EH (cell line): ENCODE measurements at places on chromosomes 5 and 9.
A peak's percentile ranks its signal among the peaks of the same experiment; 100 is the strongest.

DNA sequence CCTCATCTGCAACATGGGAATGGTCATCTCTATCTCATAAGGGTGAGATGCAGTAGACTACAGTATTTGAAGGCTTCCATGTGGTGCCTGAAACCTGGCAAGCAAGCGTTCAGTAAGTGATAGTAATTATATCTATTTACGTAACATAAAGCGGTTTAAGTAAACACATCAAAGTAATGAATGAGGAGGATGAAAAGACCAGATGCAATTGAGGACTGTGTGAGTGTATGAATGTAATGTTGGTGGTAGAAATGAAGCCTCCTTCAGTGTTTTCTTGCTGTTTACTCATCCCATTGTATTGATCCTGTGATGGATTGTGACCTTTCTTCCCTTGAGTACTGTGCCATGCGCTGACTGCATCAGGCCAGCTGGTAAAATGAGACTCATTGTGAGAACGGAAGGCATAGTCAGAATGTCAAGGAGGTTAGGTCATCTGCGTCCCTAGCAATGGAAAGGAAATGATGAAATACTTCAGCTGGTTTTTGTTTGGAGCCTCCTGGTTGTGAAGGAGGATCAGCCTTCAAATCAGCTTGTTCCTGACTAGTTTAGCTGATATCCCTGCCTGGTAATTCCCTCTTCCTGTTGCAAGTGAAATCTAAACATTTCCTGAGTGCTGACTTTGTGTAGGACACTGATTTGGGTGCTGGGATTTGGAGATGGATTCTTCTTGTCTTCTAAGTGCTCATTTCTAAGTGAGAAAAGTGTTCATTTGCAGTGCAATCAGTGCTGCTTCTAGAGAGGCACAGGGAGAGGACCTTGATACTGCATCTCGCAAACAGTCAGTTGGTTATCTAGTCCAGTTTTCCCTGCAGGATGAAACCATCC, 35.6 kb downstream of the TNFSF8 start:
- DNase-seq = peak; percentile 97

DNA sequence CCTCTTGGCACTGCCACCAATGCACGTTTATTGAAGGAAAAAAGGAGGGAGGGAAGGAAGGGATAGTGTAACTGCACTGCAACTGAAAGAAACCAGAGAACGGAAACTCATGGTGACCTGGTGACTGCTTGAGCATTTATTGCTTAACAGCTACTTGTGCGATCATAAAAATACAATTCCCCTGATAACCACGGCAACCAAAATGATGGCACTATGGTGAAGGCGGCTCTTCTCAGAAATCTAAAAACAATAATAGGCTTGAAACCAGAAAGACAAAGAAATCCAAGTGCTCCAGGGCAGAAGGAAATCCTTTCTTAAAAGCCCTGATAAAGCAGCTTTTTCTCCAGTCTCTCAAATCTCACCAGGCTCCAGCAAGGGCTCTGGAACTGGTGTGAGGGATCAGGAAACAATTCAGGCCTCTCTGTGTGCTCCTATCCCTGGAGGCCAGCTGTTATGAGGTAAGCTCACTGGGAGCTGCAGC, 1.9 kb downstream of the FBXO10 start:
- DNase-seq = peak; percentile 61

- DNase-seq = no peak
Measured at GRCh38 chr9:125268394-125269013, 6.9 kb downstream of the GAPVD1 start.

DNA sequence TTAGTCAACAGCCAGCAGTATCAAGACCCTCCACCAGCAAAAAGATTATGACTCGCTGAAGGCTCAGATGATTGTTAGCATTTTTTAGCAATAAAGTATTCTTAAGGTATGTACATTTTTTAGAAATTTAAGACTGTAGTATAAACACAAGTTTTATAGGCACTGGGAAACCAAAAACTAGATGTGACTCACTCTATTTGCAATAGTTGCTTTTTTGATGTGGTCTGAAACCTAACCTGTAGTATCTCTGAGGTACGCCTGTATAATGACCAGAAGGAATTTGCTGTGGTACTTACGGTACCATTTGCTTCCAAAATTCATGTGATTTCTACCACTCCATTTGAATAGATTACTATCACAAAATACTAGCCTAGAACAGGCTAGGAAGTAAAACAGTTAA, 60.8 kb downstream of the WDR41 start:
- peak; percentile 75 for DNase-seq

DNA sequence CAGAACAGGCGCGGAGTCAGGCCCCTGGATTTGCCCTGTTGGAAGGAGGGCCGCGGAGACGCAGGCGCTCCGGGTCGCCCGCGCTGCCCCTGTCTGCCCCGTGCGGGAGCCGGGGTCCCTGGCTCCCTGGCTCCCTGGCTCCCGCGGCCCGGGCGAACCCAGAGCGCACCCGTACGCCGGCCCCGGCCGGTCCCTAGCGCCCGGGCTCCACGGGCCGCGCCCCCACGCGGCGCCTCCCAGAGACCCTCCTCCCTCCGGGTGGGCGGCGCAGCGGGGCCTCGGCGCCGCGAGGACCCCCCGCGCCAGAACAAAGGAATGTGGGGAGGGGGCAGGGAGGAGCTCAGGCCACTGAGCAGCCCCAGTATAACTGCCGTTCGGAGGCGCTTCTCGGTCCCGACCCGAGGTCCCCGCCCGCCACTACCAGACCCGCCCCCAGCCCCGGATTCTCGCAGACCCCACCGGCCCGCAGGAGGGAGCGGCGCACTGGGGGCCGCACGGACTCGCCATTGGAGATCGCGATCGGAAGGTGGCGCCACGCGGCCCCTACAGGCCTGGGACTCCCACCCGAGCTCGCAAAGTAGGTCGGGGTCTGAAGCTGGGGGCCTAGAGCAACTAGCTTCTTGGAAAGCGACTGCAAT, 2.4 kb downstream of the NFIL3 start:
- peak; percentile 43 for DNase-seq

DNA sequence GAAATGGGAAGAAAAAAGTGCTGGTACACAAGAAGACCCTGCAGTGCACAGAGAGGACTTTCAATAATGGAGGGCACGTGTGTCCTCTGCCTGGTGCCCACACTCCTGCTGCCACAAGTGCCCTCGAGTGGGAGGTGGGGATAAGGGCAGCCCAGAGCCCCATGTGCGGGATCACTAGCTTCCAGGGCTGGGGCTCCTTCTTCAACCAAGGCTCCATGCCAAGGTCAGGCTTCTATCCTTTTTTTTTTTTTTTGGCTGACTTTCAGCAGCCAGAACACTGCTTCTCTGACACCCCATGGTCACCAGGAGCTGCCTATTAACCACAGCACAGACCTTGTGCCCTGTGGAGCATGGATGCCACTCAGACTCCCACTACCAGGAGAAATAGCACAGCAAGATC, 7.5 kb downstream of the ACSL6 start:
- DNase-seq = no peak

DNA sequence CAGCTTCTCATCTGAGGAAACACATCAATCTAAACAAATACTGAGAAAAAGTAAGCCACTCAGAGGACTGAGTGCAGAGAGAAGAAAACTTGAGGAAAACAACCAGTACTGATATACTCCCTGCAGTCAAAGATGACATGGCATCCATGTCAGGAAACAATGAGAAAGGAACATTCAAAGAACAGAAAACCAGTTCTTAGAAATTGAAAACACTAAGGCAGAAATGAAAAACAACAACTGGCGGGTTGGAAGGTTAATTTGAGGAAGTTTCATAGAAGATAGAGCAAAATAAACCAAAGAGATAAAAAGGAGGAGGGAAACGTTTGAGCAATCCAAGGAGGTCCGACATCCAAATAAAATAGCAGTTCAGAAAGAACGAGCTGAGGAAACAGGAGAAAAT, 475.2 kb downstream of the HINT1 start:
- DNase-seq = no peak

GRCh38 chr5:72141440-72142355, 34.4 kb downstream of the MAP1B start:
- DNase-seq = peak; percentile 98

- DNase-seq = no peak
Measured at GRCh38 chr5:93588352-93589151, 5.5 kb downstream of the NR2F1 start.

GRCh38 chr9:117434566-117434965, 19.7 kb upstream of the ASTN2 start:
- DNase-seq = no peak

DNA sequence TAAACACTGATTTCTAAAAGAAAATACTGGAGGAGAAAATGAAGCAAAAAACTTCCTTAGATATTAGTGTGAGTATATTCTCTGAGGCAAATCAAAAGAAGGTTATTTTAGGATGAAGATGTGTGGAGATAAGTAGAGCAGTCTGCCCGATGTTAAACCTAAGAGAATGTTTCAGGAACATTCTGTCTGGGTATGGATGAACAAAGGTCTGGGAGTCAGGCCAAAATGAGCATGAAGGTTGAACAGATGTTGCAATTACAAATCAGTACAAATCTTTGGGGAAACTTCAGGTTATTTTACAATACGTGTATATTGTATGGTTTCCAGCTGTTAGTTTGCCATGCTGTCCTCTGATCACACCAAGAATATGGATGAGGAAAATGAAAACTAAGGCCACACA, 14.4 kb upstream of the CEP78 start:
- no peak for DNase-seq

GRCh38 chr9:95991326-95991725, 115.8 kb downstream of the ERCC6L2 start:
- no peak for DNase-seq

GRCh38 chr5:106656821-106657220, 1013.9 kb downstream of the EFNA5 start:
- no peak for DNase-seq

DNA sequence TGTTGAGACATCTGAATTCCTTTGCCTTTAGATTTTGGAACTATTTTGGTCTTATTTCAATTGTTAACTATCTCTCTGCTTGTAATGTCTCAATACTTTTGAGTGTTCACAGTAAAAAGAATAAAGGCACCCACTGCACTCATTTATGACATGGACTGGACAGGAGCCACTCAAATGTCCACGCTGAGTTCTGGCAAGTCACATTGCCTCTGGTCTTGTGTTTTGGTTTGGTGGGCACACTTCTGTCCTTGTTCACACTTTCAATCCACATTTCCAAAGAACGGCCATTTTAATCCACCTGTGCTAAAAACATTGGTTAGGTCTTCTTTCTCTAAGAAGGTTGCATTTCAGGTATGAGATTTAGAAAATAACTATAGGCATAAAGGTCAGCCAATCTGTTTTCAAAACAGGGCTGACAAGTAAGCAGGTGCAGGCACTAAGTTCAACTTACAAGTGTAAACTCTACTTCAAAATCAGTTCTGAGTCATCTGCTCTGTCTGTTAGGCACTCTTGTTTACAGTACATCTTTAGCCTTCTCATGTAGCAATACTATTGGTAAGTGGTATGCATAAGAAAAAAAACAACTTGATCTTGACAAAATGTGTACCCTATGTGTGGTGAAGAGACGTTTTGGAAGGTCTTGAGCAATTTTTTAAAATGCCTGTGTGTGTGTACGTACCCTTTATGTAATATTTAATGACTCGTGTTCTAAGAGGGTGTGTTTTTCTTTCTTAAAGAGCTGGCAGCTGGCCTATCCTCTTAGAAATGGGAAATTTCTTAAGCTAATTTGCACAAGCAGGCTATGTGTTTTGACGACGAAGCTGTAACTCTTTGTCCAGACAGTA, 31.5 kb upstream of the ZFAND5 start:
- DNase-seq = peak; percentile 68

DNA sequence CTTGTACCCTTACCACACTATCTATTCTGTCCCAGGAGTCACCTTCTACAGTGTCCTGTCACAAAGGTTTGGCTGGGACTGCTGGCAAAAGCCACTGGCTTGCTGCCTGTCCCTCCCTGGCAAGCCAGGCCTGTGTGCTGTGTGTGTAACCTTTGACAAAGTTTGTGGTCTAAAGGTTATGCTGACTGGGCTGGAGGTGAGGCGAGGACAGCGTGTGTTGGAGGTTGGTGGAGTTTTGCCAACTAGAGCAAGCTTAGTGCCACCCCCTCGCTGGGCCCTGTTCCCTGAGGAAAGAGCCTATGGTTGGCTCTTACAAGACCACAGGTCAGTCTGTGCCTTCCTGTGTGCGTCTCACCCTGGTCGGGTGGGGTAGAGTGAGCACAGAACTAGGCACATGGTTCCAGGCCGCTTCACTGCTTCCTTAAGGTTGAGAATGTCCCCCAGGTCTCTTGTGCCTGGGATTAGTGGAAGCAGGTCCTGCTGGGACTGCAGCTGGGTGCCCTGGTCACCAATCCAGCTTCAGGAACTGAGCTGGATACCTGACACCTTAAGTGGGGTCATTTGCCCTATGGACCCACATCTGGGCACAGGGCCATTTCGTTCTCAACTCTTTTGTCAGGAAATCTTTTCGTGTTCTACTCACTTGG, 152.2 kb downstream of the GADD45G start:
- DNase-seq = no peak
